Stimulated activated CD4-positive, alpha-beta T cell treated with anti-CD3 and anti-CD28 coated beads, Interleukin-4, amount 100 ng/mL, for 24 hours (primary cell): ENCODE measurements at places on chromosomes 11 and 22.

DNA sequence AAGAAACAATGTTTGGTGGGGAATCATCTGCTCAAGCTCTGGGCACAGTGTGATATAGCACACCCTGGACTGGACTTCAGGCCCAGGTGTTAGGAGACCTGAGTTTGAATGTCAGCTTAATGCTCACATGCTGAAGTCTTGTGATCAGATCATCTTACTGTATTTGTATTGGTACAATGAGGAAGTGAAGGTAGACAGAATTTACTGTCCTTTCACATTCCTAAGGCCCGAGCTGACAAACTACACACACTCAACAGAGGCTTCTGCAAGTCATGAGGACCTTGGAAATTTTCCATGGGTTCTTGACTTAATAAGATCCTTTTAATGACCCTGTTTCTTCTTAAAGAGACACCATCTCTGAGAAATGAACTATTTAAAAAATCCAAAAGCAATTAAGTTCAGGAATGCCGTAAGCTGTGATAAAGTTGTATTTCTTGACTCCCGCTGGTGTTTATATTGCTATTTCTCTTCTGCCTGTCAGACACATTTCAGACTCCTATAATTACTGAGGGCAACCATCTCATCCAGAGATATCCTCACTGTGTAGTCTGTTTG, 802.0 kb downstream of the DLG2 start:
- no peak for DNase-seq

- DNase-seq: no peak
Measured at GRCh38 chr22:38964989-38965388, 7.6 kb downstream of the APOBEC3A start.

- DNase-seq: no peak
Measured at GRCh38 chr11:60782393-60783140, 2.6 kb upstream of the MS4A10 start.

- DNase-seq: no peak
Measured at GRCh38 chr11:127058524-127058923, 58.0 kb upstream of the KIRREL3 start.

DNA sequence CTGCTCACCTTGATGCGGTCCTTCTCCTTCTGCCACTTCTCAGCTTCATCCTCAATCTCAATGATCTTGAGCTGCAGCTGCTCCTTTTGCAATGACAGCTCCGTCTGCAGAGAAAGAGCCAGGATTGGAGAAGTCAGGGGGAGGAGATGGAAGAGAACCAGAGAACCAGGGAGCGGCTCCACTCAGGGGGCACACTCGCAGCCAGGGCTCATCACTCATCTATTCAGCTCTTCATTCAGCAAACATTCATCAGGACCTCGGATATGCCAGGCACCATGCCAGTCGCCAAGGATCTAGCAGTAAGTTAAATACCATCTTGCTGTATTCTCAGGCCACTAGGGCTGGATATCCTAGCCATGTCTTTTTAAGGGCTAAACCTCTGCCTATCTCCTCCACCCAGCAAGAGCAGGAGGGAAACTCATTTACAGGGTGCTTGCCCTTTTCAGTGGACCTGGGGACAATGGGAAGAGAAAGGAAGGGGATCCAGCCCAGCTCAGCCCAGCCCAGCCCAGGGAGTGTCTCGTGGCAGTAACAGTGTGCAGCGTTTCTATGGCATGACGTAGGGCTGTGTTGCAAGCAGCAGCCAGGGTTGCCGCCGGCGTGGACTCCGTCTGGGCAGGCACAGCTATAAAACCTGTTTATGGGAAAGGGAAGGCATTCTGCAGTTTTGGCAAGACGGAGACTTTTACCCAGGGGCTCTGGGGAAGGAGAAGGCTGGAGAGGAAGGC, 9.4 kb downstream of the TRIM29 start:
- no peak for DNase-seq

DNA sequence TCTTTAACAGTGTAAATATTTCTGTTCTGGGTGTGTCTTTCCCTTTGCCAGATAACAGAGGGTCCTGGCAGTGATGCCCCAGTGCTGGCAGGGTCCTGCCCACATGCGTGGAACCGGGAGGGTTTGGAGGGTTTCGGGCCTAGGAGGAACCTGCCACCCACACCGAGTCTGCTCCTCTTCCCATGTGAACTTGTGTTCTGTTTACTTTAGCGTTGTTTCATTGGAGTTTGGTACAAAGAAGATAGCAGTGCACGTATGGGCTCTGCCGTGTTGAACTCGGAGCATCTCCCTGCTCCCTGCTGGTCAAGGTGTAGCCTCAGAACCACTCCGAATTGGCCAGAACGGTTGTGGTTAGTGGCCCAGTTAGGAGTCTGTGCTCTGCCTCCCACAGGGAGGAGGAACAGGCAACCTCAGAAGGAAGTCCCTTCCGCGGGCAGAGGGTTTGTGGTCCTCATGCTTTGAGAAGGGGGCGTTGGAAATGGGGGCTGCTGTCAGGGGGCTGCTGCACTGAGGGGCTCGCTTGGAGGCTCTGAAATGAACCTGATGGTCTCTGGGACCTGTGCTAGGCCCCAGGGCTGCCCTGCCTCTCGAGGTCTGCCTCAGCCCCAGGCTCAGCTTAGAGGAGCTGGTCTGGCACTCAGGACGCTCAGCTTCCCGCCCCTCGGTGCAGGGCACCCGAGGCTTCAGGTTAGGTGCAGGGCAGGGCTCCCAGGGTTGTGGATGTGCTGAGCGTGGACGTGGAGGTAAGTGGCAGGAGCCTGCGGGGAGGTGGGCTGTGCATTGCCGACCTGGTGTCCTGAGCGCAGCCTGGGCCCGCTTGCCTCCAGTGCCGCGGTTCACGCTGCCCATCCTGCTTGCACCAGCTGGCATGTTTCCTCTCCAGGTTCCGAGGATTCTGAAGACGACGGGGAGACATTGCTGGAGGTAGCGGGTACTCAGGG, 10.4 kb downstream of the PHRF1 start:
- no peak for DNase-seq

GRCh38 chr11:43557553-43558110, 122.9 kb upstream of the HSD17B12 start:
- DNase-seq: no peak

DNA sequence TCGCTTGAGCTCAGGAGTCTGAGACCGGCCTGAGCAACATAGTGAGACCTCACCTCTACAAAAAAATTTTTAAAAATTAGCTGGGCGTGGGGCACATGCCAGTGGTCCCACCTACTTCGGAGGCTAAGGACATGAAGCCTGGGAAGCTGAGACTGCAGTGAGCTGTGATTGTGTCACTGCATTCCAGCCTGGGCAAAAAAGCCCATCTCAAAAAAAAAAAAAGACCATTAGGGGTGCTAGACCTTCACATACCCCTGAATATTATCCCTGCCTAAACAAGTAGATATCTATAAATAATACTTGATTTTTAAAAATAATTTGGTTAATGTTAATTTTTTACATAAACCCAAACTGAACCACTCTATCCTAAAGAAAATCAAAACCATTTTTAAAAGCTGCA, 24.2 kb downstream of the NUP98 start:
- no peak for DNase-seq

- peak; percentile 26 for DNase-seq
Measured at GRCh38 chr11:36390963-36391471, 94.9 kb downstream of the PRR5L start.

DNA sequence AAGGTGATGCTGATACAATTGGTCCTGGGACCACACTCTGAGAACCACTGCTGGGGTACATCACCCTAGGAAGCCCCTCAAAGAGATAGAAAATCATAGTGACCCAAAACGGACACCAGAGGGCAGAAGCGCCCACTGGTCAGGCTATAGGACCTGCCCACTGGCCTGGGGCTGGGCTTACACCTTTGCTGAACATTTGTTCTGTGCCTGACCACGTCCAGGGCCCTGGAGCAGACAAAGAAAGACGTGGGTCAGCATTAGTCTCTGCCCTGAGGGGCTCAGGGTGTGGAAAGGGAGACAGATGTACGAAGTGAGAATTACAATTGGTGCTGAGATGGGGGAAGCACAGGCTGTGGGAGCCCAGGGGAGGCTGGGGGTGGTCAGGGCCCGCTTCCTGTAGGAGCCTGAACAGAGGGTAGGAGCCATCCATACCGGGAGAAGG, 14.4 kb upstream of the SERPINH1 start:
- peak; percentile 29 for DNase-seq

DNA sequence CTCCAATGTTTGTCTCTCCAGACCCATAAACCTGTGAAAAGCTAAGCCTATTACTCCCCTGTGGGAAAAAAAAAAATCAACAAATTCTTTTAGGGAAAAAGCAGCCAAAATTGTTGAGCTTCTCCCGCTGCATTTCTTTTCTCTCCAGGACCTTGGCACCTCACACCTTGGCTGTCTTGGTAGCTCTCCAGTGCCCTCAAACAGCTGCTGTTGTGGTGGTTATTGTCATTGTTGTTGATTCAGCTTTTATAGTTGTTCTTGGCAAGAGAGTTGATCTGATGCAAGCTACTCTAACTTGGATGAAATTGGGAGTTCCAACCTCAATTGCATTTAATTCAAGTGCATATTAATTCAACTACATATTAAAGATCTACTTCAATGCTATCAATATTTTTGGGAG, 516.9 kb upstream of the LARGE1 start:
- no peak for DNase-seq
